NCI-H1930 (cell line): ENCODE measurements at places on chromosomes 5 and 9.

- no peak for DNase-seq
These were observed 94.1 kb downstream of the RASEF start for GRCh38 chr9:82968816-82969215.

DNA sequence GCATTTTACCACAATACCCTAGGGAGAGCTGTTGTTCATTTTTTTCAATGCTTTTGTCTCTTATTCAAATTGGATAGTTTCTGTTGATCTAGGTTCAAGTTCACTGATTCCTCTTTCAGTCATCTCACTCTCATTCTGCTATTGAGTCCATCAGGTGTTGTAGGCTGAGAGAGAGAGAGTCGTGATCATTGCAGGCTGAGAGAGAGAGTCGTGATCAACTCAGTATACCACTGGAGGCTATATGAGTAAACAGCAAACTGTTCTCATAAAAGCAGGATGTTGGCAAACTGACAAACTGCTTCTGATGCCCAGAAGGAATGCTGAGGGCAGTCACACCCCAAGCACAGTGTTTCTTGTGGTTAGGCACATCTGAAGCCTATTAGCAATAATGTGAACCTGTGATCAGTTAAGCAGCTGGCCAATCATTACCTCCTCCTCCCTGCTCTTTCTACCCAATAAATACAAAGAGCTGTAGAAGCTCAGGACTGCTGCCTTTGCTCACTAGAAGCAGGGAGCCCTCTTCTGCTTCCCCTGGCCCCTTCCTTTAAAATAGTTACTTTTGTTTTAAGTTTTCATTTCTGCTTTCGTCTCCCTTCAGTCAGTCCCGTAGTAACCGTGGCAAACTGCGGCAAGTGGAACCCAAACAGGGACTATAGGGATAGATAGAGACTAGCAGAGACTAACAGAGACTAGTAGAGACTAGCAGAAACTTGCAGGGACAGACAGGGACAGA lies 476.1 kb upstream of the ACO1 start:
- no peak for DNase-seq

DNA sequence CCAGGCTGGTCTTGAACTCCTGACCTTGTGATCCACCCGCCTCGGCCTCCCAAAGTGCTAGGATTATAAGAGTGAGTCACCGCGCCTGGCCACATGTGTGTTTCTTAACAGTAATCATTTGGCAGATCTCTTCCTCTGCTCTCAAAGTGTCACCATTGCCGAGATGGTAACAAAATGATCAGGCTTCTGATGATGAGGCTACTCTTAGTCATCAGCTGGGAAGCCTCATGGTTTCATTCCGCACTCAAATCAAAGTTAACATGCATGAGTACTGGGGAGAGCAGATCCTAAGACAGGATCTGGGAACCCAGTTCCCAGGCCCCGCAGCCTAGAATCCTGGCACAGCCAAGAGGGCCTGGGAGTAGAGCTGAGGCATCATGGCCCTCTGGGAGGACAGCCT lies 27.4 kb downstream of the BARHL1 start:
- no peak for DNase-seq

DNA sequence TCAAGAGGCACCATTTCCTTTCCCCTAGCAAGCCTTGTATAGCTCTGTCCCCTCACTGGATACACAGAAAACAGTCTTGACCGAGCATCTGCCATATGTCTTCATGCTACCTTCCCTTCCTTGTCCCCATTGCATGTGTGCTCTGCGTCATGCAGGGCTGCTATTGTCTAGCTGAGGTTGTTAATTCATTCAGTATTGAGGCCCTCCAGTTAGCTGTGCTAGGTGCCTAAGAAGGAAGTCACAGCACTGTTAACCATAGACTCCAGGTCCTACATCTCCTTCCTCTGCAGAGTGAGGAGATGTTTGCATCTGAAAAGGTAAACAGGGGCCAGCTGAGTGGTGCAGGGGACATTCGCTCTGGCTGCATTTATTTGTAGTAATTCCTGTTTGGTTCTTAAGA lies 48.2 kb downstream of the SLC1A3 start:
- DNase-seq, result no peak

DNA sequence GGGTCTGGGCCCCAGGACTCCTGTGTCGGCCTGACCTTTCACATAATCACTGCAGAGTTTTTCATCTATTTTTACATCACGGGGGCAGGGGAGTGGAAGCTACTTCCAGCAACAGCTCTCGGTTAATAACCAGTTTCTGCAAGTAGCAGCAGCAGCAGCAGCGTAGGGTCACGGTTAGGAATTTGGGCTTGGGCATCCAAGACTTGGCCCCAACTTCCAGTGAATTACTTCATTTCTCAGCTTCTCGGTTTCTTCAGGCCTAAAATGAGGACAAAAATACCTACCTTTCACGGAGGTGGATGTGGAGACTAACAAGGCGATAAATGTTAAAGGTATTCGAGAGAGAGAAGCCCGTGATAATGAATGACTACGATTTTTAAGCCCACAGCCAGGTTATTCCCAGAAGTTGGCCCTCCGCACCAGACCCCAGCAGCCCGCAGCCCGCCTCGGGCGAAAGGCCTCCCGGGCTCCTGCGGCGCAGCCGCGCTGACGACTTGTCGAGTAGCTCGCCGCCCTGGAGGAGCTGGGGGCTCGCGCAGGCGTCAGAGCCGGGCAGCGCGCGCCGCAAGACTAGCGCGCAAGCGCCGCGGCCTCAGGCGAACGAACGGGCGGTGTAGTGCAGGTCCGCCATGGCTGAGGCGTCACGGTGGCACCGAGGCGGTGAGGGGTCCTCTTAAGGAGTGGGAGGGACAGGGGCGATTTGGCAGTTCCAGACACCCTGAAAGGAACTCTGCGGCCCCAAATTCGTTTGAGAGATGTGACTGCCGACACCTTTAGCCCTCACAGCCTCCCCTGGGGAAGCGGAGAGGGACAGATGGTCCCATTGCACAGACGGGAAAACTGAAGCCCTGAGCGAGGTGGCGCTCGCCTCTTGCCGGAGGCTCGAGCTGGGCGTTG lies at the start of gene PKD2L2:
Gene PKD2L2 (plus strand): TSS at position 595 of the 897 bp plus-strand sequence. CDS start 35 bp downstream, at position 630.
- no peak for DNase-seq

DNA sequence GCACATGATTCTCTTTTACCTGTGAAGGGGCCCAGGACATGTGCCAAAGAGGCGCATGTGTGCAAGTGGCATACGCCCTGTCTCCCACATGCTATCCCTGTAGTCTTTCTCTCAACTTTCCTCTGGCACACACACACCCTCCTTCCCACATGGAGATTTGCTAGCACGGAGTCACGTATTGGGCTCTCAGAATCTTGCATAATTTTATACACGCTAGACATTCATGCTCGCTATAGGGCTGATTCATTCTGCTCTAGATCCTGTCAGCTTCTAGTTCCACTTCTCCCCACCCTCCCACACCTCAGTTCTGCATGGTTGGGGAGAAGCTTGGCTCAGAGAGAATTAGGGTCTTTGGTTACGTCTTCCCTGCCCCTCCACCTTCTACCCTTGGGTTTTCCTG lies 72.8 kb downstream of the CD180 start:
- DNase-seq, result no peak

GRCh38 chr9:1876891-1877496 lies 138.2 kb upstream of the SMARCA2 start:
- DNase-seq, result no peak

- no peak for DNase-seq
These were observed 3.2 kb downstream of the SH3PXD2B start for GRCh38 chr5:172450861-172451695.

DNA sequence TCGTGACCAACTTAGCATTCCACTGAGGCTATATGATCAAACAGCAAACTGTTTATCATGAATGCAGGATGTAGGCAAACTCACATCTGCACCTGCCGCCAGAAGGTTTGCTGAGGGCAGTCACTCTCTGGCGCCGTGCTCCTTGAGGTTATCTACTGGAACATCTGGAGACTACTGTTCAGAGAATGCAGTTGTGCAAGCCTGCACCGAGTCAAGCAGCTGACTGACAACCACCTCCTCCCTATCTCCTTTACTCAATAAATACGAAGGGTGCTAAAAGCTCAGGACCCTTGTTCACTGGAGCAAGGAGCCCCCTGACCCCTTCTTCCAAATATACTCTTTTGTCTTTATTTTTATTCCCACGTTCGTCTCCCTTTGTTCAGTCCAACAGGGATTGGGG lies 27.1 kb downstream of the CCDC125 start:
- DNase-seq, result no peak

- DNase-seq, result no peak
These were observed 175.6 kb upstream of the NREP start for GRCh38 chr5:111932628-111933027.

DNA sequence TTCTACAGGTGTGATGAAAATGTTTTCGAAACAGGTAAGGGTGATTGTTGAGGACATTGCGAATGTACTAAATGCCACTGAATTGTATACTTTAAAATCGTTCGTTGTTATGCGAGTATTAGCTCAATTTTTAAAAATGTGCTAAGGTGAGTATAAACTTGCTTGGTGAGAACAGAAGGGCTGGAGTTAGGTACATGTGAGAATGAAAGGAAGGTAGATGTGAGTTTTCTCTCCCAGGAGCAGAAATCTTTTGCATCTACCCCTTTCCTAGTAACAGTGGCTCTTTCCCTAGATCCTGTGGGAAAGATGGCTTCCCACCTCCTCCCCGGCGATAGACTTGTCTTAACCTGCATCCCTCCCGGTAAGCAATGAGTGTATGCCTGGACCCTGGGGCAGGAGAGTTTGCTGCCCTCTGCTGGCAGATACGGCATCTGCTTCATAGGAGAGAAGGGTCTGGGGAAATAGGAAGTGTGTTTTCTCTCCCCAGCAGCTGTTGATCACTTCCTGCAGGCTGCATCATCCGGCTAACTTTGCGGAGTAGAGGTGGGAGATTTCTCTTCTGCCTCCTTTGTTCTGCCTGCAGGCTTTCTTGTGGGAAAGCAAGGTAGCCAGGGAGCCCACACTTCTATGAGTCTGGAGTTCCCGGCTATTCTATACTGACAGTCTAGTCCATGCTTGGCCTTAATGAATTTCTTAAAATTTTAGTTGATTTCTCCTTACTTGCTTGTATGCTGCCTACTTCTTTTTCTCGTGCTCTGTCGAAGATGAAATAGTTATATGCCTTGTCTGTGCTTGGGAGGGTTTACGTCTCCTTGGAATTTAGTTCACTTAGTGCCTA lies 373.3 kb upstream of the SEMA6A start:
- DNase-seq, result no peak

- DNase-seq, result no peak
These were observed 10.2 kb downstream of the NCS1 start for GRCh38 chr9:130182381-130182909.

GRCh38 chr5:120293796-120294195 lies 170.3 kb upstream of the PRR16 start:
- DNase-seq, result no peak

- DNase-seq, result no peak
These were observed 26.4 kb downstream of the ZDHHC11B start for GRCh38 chr5:757931-758697.

- DNase-seq, result no peak
These were observed 232.5 kb upstream of the MSX2 start for GRCh38 chr5:174491761-174492350.
